ENCODE measurements at places on chromosomes 16 and 17.

DNA sequence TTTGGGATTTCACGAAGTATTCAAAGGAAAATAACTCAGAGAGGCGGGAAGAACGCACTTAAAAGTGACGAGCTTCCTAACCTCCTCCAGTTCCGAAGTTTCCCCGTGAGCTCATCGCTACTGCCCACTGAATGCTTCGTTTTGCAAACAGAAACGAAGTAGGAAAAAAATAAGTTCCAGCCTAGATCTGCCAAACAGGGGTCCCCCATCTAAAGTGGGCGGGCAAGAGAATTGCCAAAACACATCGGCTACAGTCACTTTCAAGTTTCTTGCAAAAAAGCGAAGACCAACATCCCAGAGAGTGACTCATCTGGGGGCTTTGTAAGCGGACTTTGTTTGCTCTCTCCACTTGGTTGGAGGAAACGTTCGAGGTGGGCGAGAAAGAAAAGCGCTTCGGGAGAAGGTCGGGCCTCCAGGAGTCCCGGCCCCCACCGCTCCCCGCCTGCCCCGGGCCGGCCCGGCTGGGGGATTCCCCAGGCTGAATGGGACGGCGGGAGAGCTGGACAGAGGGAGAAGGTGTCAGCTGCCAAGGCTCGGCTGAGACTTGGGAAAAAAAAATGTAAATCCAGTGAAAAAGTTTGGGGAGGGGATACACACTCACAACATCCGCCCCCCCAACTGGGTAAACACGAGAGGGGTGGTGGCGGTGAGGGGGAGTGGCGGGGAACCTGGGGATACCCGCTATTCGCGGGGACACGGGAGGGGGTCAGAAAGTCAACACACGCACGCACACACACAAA is 1.0 kb downstream of the VEZF1 start:
- DNase-seq, result peak; percentile 63

GRCh38 chr16:11992008-11992584 is 15.6 kb downstream of the SNX29 start:
- DNase-seq, result no peak

DNA sequence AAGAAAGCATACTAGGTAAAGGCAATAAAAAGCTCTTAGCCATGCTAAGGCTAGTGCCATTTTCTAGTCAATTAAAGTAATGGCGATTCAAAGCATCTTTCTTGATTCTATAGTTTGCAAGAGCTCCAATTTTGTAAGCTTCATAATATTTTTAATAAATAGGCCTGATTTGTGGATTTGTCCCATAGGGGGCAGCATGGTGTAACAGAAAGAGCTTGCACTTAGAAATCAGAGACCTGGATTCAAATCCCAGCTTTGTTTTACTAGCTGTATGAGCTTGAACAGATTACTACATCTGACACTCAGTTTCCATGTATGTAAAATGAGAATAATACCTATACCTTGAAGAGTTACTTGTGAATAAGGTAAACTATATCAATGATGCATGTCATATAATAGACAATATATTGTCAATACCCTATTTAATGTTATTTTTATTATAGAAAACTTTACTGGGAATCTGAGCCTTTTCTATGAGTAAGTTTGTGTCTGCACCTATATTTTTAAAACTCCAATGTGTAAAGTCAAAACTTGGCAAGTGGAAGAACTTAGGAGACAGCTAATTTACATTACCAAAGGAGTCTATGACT is 93.6 kb upstream of the NOG start:
- DNase-seq, result no peak

DNA sequence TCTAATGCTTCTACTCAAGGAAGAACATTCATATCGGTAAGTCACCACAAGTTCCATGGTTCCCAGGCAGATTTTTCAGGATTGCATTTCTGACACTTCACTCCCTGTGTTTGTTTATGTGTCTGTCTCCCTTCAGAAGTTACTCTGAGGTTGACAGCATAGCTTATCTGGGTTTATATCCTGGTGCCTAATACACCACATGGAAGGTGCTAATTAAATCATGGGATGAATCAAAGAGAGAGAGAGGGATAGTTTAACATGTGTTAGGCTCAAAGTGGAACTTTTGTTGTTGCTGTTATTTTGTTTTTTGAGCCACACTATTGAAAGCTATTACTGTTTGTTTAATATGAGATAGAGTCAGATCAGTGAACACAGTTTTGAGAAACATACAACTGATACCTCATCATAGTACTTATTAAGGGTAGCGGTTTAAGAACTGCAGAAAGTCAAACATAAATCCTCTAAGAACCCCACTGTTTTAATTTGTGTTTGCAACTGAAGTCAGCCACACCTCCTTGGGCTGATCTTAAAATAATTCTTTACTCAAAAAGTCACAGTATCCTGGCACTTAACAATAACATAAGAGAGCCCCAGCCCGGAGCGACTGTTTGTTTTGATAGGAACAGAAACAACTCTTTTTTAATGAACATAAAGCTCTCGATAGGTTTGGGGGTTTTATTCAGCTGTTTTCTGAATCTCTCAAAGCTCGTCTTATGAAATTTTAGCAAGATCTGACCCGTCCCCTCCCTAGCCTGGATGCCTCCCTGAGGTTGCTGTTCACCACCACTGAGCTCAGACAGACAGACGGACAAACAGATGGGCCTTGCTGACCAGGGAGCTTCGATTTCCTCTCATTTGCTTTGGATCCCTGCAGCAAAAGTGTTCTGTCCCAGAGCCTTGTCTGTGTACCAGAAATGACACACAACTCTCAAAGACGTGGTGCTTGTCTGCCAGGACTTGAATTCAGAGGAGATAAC is 98.3 kb upstream of the MYOCD start:
- DNase-seq, result no peak

DNA sequence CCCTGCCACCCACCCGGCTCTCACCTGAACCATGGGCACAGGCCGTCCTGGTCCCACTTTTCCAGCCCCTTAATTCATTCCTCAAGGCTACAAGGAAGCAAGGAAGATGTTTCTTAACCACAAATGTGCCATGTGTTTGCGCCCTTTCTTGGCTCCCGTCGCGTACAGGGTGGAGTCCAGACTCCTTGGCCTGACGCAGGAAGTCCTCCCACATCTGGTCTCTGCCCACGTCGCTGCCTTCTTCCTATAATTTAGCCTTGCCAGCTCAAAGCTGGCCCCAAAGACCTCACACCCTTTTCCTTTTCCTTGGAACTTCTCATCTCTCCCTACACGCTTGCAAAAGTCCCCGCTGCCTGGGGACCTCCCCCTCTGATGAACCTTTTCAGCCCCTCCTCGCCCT is 38.8 kb upstream of the BHLHA9 start:
- no peak for DNase-seq

GRCh38 chr17:41444186-41444585 is 3.4 kb upstream of the KRT38 start:
- DNase-seq, result no peak

- DNase-seq, result no peak
Measured at GRCh38 chr17:436571-436970, 84.0 kb upstream of the RPH3AL start.

- DNase-seq, result no peak
Measured at GRCh38 chr16:64971171-64971570, 150.7 kb downstream of the CDH11 start.

- DNase-seq, result no peak
Measured at GRCh38 chr16:88314991-88315542, 67.7 kb upstream of the ZNF469 start.

DNA sequence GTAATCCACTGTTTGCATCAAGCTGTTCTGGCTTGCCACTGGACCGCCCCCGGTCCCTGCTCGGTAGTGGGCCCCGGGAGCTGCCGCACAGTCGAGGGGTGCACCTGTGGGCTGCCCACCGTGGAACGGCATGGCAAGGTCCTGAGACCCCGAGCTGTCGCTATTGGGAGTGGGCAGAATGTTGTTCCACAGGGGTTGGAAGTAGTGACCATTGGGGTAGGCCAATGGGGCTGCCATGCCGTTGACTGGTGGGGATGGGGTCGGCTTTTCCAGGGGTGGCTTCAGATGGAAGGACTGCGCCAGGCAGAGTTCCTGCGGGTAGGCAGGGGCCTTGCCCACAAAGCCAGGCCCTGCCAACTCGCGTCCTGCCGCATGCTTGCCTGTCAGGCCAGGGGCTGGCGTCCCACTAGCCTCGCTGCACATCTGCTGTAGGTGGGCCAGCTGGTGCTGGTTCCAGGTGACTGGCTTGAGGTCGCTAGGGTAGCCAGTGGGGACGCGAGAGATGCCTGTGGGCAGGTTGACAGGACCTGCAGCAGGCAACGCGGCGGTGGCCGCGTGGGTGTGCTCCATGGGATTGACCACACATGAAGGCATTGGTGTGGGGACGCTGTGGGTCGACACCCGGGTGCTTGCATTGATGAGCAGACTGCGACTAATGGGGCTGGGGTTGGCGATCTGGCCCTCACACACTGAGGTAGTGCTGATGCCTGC is 14.8 kb downstream of the TRAF4 start:
- no peak for DNase-seq

DNA sequence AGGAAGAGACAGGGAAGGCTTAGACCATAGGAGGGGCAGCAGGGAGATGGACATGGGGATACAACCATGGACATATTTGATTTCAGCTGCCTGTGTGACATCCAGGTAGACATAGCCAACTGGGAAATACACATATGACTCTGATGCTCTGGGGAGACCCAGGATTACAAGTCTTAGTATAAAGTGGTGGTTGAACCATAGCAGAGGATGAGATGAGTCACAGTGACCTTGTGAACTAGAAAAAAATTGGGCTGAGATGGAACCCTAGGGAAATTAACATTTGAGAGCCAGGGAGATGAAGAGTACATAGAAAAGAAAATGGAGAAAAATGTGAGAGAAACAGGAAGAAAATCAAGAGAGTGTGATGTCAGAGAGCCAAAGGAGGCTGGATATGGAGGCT is 10.2 kb downstream of the MARCHF10 start:
- no peak for DNase-seq

- DNase-seq, result no peak
Measured at GRCh38 chr17:12815642-12816141, 26.4 kb downstream of the ARHGAP44 start.

DNA sequence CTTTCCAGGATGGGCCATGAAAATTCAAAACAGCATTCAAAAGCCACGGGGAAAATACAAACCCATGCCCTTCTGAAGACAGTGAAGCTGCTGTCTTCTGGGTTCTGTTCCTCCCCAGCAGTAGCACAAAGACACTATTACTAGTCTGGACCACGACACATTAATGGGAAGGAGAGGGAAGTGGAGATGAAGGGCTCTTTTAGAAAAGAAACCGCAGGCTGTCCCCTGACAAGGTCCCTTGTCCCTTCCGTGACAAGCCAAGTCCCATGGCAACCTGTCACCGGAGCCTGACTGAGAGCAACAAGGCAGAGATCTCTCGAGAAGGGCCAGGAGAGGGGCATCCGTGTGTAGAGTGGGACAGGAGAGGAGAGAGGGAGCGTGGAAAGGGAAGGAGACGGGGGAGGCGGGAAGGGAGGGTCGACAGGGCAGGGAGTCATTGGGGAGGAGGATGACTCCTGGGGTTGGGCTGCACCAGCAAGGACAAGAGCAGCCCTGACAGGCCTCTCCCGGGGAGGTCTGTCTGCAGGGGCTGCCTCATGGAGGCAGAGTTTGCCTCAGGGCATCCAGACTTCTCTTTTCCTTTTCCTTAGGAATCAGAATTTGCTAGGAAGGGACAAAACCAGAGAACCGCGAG is 436.2 kb downstream of the SLC39A11 start:
- DNase-seq, result no peak

DNA sequence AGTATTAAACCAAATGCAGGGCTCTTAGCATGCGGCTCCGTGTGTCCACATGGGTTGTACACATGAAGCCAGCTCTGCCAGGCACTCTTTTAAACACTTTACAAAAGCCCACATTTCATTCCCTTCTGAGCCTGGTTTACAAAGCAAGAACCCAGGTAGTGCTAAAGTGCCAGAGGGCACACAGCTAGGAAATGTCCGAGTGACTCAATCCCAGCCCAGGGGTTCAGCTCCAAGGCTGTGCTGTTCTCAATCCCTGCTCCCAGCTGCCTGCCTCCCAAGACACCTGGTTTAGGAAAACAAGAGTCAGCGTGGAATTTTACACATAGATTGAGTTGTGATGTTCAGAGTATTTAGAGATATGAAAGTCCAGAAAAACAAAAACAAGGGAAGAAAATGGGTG is 13.3 kb upstream of the DCAF7 start:
- no peak for DNase-seq

Measured in neuronal stem cell (in vitro differentiated cells).